ENCODE measurements at places on chromosomes 5 and 9.

GRCh38 chr9:15512889-15513288 is 2.1 kb upstream of the PSIP1 start:
- no peak for DNase-seq

DNA sequence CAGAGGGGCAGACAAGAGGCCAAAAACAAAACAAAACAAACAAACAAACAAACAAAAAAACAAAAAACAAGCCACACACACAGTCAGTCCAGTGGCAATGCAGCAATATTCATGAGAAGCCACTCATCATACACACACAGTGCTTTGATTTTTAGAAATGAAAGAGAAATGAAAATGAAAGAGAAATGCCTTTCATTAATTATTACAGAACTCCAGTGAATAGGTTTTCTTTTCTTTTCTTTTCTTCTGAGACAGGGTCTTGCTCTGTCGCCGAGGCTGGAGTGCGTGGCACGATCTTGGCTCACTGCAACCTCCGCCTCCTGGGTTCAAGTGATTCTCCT is 36.9 kb downstream of the SPRY4 start:
- no peak for DNase-seq

DNA sequence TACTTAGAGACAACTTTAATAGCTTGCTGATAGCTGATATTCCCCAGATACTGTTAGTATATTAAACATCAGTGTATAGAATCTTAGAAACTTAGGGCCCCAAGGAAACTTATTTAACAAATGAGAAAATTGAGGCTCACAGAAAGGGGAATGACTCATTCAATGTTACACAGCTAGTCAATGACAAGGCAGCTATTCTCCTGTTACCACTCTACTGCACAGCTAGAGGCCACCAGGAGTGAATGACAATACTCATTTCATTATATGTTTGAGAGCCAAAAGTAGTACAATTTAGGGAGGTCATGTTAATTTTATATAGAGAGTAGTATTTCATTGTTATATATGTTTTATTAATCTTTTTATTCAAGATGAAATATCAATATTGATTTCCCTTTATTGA is 33.2 kb upstream of the PCDHB1 start:
- no peak for DNase-seq

GRCh38 chr9:113520109-113520642 is 56.6 kb downstream of the RGS3 start:
- no peak for DNase-seq

Measured in stimulated activated CD8-positive, alpha-beta memory T cell treated with anti-CD3 and anti-CD28 coated beads, Interleukin-15, amount 100 ng/mL, for 24 hours (primary cell).